ENCODE measurements at places on chromosomes 7 and 10.
A peak's percentile ranks its signal among the peaks of the same experiment; 100 is the strongest.

GRCh38 chr7:20708896-20709295, 77.8 kb downstream of the SP8 start:
- no peak for DNase-seq

GRCh38 chr7:27150568-27151340, 1.6 kb downstream of the HOXA3 start:
- peak; percentile 95 for DNase-seq

DNA sequence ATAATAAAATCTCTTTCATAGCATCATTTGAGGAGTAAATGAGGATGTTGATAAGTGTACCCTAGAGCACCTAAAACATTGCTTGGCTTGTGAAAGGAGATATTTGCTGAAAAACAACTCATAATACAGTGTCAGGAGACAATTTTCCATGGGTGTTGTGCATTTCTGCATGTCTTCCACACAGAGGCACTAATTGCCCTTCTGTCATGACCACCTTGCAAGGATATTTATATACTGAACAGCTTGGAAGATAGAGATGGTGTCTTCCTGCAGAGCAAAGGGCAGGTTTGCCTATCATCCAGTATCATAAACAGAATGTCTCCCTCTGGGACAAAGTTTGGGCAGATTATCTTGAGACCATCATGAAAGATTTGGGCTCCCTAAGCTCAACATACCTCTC, 495.2 kb upstream of the LRRN3 start:
- DNase-seq = no peak

DNA sequence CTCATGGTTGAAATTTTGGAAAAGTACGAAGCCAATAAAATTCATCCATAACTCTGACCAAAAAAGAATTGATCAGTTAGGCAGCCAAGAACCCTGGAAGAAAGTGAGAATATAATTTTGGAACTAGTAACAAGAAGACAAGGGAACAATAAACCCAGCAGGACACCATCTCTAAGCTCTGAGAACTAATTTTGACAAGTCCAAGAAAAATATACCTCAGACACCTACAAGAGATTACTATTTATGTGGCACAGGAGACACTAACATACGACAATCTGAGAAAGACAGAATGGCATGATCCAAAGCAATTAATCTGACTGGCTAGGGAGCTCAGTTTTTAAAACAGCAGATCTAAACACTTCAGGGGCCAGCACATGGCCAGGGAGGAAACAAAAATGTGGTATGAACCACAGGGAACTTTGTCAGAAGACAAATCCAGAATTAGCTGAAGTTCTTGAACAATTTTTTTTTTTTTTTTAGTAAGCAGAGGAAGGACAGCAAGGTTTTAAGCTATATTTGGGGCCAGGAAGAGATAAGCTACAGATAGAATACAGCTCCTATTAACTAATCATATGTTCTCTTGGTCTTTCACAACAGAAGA, 38.9 kb downstream of the PARD3 start:
- DNase-seq = no peak

GRCh38 chr10:30602747-30603146, 26.8 kb downstream of the LYZL2 start:
- no peak for DNase-seq

GRCh38 chr10:14056610-14057332, 274.0 kb downstream of the FRMD4A start:
- no peak for DNase-seq

GRCh38 chr7:46108272-46108671, 187.2 kb upstream of the IGFBP3 start:
- no peak for DNase-seq

GRCh38 chr10:5644930-5645329, 21.5 kb downstream of the ASB13 start:
- DNase-seq = no peak

DNA sequence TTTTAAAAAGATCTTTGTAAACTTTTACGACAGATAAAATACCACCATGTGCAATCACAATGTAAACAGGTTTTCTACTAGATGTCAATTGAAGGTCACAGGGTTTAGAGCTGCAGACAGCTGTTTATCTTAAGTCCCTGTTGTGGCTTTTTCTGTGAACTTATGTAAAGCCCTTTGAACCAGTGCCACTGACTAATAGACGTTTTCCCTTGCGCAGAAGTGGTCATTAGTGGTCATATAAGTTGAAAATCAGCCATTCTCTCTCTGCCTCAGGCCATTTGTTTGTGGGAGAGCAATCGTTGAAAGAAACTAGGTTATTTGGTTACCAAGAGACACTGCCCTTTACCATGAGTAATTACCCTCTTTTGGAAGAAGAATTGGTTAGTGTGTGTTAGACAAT, 23.9 kb downstream of the CACNB2 start:
- DNase-seq = no peak

GRCh38 chr7:54615-55014, 137.8 kb upstream of the FAM20C start:
- DNase-seq = no peak

DNA sequence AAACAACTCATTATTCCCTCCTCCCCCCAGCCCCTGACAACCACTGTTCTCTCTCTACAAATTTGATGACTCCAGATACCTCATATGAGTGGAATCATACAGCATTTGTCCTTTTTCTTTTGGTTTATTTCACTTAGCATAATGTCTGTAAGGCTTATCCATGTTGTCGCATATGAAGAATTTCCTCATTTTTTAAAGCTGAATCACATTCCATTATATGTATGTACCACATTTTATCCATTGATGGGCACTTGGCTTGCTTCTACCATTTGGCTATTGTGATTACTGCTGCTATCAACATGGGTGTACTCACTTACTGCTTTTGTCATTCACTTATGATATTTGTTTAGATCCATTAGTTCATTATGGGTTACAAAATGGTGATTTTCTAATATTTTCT, 112.8 kb downstream of the BUB3 start:
- DNase-seq = no peak

- no peak for DNase-seq
Measured at GRCh38 chr7:133934977-133935330, 192.2 kb upstream of the LRGUK start.

GRCh38 chr7:152663931-152664330, 12.0 kb downstream of the XRCC2 start:
- no peak for DNase-seq

GRCh38 chr7:134865001-134865845, 85.8 kb downstream of the CALD1 start:
- no peak for DNase-seq

- no peak for DNase-seq
Measured at GRCh38 chr7:158847451-158847866, 8.9 kb upstream of the DYNC2I1 start.
